ENCODE measurements at places on chromosomes 1 and 21. TPM values are rescaled to one million over a fixed set of nuclear protein-coding genes. Genes with fewer than 3 reads are reported as not detected.
A peak's percentile ranks its signal among the peaks of the same experiment; 100 is the strongest.

The ITLN2 gene
- total RNA-seq = not detected

DNA sequence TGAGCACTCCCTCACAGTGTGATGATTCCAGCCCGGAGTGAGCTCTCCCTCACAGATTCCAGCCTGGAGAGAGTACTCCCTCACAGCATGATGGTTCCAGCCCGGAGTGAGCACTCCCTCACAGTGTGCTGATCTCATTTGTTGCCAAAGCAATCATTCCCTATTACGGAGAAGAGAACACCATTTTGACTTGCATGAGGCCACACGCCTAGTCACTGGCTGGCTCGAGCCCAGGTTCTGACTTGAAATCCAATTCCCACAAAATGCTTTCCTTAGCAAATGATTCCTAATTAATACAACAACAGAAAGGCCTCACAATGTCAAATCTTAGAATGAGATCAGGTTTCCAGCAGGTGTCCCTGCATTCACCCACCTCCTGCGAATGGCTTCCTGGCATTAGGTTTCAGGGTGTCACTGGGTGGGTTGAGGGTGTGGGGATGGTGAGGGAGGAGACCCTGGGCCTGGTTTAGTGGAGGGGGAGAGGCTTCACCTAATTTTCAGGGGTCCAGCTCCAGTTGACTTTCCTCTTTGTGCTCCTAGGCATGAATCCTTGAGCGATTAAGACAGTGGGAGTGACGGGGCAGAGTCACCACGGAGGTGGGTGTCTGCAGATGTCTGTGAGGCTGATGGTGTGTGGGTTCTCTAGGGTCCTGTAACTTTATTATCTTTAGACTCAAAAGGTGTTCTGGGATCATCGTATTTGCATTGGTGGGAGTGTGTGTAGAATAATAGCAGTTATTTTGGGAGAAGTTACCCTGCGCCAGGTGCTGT lies 158.5 kb downstream of the KCNJ6 start:
- no peak for DNase-seq

GRCh38 chr1:16605532-16606505 lies 7.5 kb downstream of the NBPF1 start:
- no peak for DNase-seq

The PSMG1 gene
- 14.8 TPM for total RNA-seq

The ATP5PB gene
- total RNA-seq = 802 TPM

GRCh38 chr1:240020871-240021270 lies 70.8 kb upstream of the FMN2 start:
- no peak for DNase-seq

DNA sequence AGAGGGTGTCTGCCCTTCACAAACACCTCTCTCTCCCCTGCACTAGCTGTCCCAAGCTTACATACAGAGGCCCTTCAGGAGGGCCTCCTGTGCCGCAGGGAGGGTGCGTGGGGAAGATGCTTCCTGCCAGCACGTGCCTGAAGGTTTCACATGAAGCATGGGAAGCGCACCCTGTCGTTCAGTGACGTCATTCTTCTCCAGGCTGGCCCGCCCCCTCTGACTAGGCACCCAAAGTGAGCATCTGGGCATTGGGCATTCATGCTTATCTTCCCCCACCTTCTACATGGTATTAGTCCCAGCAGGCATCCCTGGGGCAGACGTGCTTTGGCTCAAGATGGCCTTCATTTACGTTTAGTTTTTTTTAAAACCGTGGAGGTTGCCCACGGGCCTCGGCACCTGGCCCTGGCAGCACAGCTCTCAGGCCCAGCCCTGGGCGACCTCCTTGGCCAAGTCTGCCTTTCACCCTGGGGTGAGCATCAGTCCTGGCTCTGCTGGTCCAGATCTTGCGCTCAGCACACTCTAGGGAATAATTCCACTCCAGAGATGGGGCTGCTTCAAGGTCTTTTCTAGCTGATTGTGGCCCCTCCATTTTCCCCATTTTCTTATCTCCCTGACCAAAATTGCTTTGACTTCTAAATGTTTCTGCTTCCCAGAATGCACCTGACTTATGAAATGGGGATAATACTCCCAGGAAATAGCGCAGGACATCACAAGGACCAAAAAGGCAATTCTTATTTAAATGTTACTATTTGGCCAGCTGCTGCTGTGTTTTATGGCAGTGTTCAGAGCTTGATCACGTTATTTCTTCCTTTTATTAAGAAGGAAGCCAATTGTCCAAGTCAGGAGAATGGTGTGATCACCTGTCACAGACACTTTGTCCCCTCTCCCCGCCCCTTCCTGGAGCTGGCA lies 6.1 kb downstream of the NPPA start:
- DNase-seq = no peak

GRCh38 chr1:7315316-7315715 lies 455.8 kb upstream of the VAMP3 start:
- DNase-seq = no peak

DNA sequence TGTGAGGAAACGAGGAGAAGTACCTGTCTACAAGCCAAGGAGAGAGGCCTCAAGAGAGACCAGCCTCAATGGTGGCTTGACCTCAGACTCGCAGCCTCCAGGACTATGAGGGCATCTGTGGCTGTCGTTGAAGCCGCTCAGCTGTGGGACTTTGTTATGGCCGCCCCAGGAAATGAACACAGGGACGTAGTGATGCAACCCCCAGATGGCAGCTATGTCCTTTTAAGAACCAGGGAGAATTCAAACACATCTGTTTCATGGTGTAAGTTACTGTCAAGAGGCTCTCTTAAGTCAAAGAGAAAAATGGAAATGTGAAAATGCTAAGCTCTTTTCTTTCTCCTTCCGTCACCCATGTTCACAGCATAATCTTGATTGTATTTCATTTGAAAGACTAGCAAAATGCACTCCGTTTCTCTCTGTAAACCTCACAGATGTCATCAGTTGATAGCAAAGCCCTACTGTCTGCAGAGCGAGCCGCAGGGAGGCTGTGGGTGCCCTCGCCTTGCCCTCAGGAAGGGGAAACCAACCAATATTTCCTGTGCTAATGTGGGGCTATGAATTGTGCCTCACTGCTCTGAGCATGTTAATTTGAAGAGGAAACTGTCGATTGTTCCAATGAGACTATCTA lies 21.3 kb downstream of the UBASH3A start:
- DNase-seq = no peak

The ZNF281 gene
- total RNA-seq = 11.7 TPM

DNA sequence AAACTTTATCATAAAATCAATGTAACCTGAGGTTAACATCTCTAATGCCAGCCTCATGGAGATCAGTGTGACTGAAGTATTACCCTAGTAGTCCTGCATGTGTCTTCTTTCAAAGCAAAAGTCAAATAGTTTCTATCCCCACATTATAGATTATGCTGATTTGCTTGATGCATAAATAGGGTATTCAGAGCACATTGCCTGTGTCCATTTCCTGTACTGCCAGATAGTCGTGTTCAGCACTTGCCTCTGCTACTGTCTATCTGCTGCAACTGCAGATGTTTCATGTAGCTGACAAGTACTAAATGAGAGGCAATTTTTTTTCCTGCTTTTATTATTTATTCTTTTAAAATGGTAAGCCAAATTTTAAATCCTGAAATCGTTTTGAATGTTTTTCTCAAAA lies 348.7 kb downstream of the CHRM3 start:
- no peak for DNase-seq

DNA sequence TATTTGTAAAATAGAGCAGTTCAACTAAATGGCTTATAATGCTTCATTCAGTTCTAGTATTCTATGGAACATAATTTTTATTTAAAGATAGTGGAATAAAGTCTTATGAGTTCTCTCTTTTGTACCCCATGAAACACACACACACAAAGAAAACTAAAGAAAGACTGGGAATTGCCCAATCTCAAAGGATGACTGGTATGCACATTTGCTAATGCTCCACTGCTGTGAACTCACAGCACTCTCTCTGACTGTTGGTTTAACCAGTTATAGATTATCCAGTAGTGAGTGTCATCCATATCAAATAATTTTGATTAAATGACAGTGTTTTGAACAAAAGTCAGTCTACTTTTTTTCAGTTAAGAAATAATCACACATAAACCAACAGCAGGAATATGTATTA lies 1082.4 kb upstream of the B3GALT2 start:
- DNase-seq = no peak

DNA sequence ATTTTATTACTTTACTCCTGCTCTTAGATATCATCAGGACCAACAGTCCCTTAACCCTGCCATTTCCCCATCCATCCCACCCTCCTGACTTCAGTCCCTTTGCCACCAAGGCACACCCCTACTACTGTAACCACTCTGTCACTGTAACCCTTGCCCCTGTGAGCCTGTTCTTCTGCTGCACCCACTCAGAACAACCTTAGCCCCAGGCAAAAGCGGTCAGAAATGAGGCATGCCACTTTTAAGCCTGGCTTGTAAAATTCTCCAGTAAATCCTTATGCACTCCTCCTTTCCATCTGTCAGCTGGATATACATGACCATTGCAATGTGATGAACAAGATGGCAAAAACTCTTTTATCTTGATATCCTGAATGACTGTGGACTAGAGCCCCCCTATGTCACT lies 555.0 kb upstream of the PLXNA2 start:
- no peak for DNase-seq

The CELA2B gene
- total RNA-seq = not detected

The SSU72 gene
- 78.1 TPM for total RNA-seq

- DNase-seq = peak; percentile 69
Observed at GRCh38 chr1:214550857-214551435, 456 bp downstream of the PTPN14 start.

Data from heart right ventricle (tissue), 16 donors.